ENCODE measurements at places on chromosomes 16 and 17. TPM values are rescaled to one million over a fixed set of nuclear protein-coding genes. Genes with fewer than 3 reads are reported as not detected.

DNA sequence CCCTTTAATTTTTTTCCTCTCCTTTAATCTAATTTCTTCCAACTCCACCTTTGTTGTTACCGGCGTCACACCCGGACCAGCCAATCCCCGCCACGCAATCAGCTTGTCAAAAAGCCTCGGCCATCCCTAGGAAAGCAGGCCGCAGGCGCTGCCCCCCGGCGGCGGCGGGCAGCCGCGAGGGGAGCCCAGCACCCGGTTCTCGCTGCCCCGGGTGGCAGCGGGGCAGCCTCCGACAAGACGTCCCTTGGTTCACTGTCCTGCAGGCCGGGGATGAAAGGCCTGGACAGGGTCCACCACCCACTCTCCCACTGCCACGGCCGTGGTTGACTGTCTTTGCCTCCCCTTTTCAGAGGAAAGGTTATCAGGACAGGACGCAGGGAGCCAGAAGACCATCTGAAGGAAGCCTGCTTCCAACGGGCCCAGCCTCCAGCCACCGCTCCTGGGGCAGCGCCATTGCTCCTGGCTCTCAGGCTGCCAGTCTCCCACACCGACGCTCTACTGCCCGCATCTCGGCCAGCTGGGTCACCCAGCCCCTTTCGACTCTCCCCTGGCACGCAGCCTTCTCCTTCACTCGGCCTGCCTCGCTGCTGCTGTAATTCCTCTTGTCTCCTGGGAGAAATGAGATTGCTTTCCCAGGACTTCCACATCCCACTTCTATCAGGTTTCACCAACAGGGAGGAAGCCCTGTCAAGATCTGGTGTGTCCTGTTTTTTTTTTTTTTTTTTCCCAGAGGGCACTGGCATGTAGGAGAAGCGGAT is 2.8 kb upstream of the UBTF start:
- no peaks in the 10 kb centered on the region for H3K27me3 ChIP-seq
- H3K36me3 ChIP-seq = peaks cover under 1% of the 10 kb centered on the region
- DNase-seq = peak; percentile 63
- peak overlapping the region; percentile 76 for H3K4me3 ChIP-seq

Gene TNP2
- not detected for total RNA-seq

DNA sequence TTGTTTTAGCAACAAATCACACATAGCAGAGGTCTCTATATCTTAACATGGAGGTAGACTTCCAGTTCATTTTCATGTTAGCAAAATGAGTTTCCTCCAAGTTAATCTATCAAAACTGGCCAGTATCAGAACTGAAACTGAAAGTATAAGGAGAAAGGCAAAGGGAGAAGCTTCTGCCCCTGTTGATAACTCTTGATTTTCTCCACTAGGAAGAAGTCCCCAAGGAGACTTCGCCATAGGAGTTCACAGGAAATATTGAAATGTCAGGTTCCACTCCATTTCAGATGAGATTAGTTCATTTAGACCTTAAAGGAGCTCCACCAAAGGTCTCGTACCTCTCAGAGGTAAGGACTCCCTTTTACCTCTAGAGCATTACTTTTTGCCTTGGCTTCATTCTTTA is 1.2 kb upstream of the OGFOD3 start:
- no peaks in the 10 kb centered on the region for H3K27me3 ChIP-seq
- H3K27ac ChIP-seq = no peak overlapping the region
- no peak overlapping the region for H3K4me3 ChIP-seq

GRCh38 chr16:4524571-4524970 is 14.0 kb downstream of the CDIP1 start:
- H3K4me3 ChIP-seq = no peak overlapping the region
- H3K4me1 ChIP-seq = peaks cover 9% of the 10 kb centered on the region
- no peak overlapping the region for H3K27ac ChIP-seq
- no peaks in the 10 kb centered on the region for H3K36me3 ChIP-seq
- no peaks in the 10 kb centered on the region for H3K27me3 ChIP-seq
- no peak for DNase-seq

DNA sequence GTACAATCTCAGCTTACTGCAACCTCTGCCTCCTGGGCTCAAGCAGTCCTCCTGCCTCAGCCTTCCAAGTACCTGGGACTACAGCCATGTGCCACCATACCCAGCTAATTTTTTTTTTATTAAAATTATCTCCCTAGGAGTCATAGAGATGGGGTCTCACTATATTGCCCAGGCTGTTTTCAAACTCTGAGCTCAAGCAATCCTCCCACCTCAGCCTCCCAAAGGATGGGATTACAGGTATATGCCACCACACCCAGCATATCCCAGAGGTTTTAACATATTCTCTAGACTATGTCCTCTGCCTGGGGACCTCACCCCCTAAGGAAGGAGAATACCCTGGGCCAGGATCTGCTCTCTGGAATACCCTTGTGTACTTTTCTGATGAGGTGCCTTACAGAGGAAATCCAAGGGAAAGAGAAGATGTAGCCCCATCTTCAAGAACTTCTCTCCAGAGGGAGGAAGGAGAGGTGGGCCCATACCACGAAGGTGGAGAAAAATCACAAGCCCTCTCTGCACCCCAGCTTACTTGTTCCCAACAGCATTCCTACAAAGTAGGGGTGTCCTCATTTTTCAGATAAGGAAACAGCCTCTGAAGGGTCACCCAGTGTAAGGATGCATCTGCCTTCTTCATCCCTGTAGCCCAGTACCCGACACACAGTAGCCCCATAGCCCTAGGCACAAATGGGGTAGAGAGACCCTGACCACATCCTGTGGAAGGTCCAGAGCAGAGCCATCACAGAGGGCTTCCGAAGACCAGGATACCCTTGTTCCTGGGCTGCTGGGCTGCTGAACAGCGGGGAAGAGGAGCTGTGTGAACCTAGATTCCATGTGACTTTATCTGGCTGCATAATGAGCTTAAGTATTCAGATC is 151.6 kb downstream of the SOCS1 start:
- H3K36me3 ChIP-seq = no peaks in the 10 kb centered on the region
- peaks cover 55% of the 10 kb centered on the region for H3K4me1 ChIP-seq
- no peak overlapping the region for H3K4me3 ChIP-seq
- peak overlapping the region; percentile 58 for H3K27ac ChIP-seq

- H3K4me1 ChIP-seq = no peaks in the 10 kb centered on the region
- H3K27ac ChIP-seq = no peak overlapping the region
- no peaks in the 10 kb centered on the region for H3K27me3 ChIP-seq
- H3K36me3 ChIP-seq = no peaks in the 10 kb centered on the region
- no peak overlapping the region for H3K4me3 ChIP-seq
Measured at GRCh38 chr17:82424001-82424862, 5.8 kb upstream of the OGFOD3 start.

Data from astrocyte (in vitro differentiated cells and primary cell).